ENCODE measurements at places on chromosomes 12 and 14.

- no peak for DNase-seq
Measured at GRCh38 chr14:99315197-99315596, 43.2 kb upstream of the BCL11B start.

GRCh38 chr12:130948136-130948535 lies 5.6 kb upstream of the ADGRD1 start:
- DNase-seq = no peak

DNA sequence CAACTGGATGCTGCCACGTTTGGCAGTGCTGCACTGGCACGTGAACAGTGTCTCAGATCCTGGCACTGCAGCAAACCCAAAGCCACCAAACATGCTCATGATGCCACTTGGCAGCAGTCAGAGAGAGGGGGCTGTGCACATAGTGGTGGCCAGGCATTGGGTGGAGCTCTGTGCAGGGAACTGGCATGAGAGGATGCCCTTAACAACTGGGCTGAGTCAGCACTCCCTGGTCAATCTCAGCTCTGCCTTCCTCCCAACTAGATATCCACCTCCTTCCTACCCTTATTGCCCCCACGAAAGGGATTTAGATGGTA lies 37.0 kb downstream of the ZFHX2 start:
- no peak for DNase-seq

DNA sequence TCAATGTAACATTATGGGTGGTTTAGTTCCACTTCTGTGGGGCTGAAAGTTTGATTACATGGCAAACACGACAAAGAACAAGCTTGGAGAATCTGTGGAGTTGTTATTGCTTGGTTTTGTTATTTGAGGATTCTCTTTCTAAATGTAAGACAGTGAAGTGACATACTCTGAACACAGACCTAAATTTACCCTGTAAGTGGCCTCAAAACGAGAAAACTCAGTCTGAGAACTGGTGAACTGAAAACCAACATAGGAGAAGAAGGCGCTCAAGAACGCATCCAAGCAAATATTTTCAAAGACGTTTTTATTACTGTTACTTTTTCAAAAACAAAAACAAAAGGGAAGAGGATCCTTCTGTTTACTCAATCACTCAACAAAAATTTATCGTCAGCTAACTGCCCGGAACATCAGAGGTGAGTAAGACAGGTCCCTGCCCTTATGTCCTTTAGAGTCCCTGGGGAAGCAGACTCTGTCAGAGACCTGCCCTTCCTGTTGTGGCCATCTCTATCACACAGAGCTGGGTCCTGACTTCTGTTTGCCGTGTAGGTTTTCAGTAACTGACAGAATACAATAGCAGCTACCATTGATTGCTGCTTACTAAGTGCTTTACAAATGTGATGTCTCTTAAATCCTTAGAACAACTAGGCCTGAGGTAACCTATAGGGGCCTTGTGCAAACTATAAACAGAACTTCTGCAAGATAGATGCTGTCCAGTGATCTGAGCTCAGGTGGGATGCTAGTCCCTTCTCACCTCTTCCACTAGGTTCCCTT lies 79.3 kb upstream of the C12orf71 start:
- no peak for DNase-seq

DNA sequence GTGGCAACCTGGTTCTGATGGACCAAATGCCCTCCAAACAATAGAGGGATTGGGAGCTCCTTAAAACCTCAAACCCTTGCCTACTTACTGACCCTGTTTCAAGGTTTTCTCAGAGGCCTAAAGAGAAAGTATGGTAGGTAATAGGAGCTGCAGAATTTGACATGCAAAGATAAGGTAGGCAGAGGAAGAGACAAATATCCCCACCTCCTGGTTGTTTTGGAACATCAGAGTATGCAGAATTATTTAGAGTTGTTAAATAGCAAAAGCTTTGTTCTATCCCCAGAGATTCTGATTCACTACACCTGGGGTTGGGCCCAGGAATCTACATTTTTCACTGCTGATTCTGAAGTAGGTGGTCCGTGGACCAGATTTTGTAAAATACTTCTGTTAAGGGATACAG lies 421.2 kb downstream of the SOX5 start:
- DNase-seq = no peak

DNA sequence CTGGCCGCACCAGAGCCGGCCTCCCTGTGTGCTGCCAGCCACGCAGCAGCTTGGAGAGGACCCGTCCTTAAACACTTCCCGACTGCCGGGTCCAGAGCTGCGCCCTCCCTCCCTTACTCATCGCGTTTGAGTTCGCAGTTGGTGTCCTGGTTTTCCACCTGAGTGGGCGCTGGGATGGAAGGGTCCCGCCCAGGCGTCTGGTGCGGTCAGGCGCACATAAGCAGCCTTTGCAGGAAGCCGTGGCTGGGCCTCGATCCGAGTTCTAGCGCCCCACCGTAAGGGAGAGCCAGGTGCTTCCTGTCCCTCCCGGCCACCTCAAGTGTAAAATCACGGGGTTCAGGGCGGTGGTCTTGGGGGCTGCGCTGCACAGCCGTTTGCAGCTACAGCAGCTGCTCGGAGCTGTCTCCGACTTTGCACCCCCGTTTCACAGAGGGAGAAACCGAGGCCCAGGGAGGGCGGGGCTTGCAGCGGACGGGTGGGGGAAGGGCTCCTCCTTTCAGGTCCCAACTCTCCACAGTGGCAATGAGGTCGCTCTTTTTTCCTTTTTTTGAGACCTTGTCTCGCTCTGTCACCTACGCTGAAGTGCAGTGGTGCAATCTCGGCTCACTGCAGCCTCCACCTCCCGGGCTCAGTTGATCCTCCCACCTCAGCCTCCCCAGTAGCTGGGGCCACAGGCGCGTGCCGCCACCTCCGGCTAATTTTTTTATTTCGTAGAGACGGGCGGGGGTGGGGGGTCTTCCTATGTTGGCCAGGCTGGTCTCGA lies 51.3 kb downstream of the LRCOL1 start:
- peak; percentile 38 for DNase-seq

DNA sequence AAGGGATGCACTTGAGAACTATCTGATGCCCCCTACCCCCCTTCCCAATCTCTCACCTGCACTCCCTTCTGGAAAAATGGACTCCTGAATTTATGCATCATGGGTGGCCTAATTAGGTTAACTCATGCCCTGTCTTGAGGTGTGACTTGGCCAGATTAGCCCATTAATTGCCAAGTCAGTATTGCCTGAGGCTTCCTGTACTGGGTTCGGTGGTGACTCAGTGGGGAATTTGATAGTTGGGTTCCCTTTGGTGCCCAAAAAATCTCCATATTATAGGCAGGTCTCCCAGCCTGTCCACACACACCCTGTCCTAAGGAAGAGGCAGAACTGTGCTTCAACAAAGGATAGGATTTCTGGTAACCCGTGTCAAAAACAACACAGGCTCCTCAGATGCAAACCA lies 146.1 kb downstream of the CHST11 start:
- no peak for DNase-seq

GRCh38 chr14:76456200-76456599 lies 80.3 kb downstream of the ESRRB start:
- no peak for DNase-seq

- no peak for DNase-seq
Measured at GRCh38 chr12:92771001-92771400, 68.2 kb downstream of the PLEKHG7 start.

GRCh38 chr14:22493753-22494152 lies 95.3 kb downstream of the DAD1 start:
- no peak for DNase-seq

- no peak for DNase-seq
Measured at GRCh38 chr12:75207338-75208083, 2.1 kb downstream of the KCNC2 start.

GRCh38 chr14:49999146-49999761 lies 106.4 kb downstream of the ARF6 start:
- DNase-seq = peak; percentile 69

GRCh38 chr14:91372671-91373495 lies 44.7 kb downstream of the CCDC88C start:
- DNase-seq = peak; percentile 66

- no peak for DNase-seq
Measured at GRCh38 chr14:55610713-55611370, 30.8 kb downstream of the KTN1 start.

- no peak for DNase-seq
Measured at GRCh38 chr12:75716291-75717025, 205.0 kb upstream of the KRR1 start.

DNA sequence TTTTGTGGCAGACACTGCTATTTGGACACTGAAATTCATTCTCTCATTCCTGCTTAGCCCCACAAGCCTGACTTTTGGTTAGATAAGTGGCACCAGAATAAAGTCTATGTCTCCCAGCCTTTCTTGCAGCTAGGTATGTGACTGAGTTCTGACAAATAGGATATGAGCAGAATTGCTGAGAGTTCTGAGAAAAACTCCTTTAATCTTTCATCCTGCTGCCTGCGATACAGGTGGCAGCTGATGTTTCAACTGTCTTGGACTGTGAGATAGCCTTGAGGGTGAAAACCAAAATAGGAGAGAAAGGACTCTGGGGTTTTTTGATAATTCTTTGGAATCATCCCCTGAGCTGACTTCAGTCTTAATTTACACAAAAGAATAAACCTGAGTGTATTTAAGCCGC lies 55.8 kb downstream of the MBIP start:
- DNase-seq = no peak

- no peak for DNase-seq
Measured at GRCh38 chr12:120102189-120103043, 14.1 kb downstream of the RAB35 start.

DNA sequence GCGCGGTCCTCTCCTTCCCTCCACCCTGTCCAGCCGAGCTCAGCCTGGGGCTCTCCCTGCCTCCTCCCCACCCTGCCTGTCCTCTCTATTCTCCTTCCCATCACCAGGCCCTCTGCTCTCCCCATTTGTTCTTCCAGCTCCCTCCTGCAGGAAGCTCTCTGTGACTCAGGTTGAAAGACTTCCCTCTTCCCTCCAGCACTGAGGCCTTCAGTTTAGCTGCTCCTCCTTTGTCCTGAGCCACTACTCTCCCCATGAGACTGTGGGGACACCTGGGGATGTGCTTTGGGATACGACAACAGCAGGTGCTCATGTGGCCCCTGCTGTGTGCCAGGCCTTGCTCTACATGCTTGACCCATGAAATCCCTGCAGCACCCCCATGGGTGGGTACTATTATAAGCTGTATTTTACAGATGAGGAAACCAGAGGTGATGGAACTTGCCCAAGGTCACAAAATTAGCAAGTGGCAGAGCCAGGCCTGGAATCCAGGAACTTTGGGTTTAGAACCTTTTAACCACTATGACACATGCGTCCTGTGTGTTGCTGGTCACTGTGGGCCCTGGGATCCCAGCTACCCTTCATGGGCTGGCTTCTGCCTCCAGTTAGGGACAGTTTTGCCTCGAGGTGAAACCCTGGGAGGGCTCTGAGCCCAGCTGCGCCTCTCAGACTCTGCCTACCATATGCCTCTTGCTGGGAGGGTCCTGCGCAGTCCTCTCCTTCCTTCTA lies 5.5 kb downstream of the KRT80 start:
- DNase-seq = no peak

GRCh38 chr12:88471331-88472045 lies 108.8 kb downstream of the KITLG start:
- no peak for DNase-seq

DNA sequence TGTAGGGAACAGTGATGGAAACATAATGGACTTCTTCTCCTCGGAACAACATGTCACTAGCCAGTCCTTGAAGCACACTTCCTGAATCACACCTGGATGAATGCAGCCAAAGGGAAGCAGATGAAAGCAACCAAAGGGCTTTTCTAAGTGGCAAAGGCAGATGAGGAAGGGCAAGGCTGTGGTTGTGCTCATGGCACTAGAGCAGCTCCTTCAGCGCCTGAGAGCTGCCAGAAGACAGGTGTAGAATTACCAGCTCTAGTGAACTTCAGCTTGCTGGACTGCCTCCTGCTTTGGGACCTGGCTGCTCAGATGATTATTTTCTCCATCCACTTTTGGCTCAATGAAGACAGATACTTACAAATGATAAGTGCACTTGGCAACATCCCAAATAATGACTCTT lies 1372.1 kb upstream of the SEL1L start:
- no peak for DNase-seq

- no peak for DNase-seq
Measured at GRCh38 chr14:67679006-67679405, 4.6 kb upstream of the VTI1B start.

GRCh38 chr12:41697161-41697560 lies 447.5 kb downstream of the GXYLT1 start:
- DNase-seq = no peak

- DNase-seq = no peak
Measured at GRCh38 chr12:2960390-2960956, 1.3 kb downstream of the TEAD4 start.

GRCh38 chr12:63978519-63978918 lies 134.0 kb downstream of the SRGAP1 start:
- DNase-seq = no peak

DNA sequence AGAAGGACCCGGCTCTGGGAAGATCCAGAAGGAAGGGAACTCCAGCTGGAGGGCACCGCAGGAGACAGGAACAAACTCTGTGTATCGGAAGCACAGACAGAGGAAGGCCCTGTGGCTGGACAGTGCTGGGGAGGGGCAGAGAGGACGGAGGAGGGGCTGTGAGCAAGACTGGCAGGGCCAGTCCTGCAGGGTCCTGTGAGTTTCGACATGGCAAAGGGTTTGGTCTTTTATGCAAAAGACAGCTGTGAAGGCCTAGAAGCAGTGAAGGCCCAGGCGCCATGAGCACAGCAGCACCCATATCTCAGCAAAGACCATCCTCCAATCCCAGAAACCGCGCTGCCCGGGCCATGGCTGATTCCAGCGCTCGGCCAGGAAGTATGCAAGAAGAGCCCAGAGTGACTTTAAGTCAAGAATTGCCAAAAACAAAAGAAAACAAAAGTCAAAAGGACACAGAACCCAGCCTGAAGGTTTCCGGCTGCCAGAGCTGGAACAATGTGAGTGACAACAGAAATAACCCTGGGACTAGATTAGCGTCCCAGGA lies 126.5 kb downstream of the NCOR2 start:
- no peak for DNase-seq

- DNase-seq = no peak
Measured at GRCh38 chr12:87469295-87469694, 559.9 kb downstream of the C12orf50 start.

DNA sequence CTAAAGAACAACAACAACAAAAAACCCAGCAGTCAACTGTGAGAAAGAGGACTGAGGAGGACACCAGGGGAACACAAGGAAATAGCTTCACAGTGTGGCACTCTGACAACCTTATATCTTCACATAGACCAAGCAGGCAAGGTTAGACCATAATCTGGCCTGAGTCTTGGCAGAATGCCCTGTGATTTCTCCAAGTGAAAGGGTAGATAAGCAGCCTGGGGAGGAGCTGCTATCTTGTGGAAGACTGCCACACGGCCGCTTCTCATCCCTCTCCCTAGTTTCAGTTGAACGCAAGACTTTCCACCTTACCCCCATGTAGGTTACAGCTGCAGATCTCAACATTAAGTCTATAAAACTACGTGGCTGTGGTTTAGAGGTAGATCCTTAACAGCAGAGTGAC lies 3.7 kb downstream of the SLC25A21 start:
- no peak for DNase-seq

Data from activated T-cell treated with anti-CD3 and anti-CD28 coated beads, Interleukin-2, amount 50 U/mL, for 1 hour (primary cell).